NCI-H526 (cell line): ENCODE measurements at places on chromosomes 16 and 17.

GRCh38 chr17:80063830-80064585, 27.6 kb downstream of the CCDC40 start:
- DNase-seq = no peak

DNA sequence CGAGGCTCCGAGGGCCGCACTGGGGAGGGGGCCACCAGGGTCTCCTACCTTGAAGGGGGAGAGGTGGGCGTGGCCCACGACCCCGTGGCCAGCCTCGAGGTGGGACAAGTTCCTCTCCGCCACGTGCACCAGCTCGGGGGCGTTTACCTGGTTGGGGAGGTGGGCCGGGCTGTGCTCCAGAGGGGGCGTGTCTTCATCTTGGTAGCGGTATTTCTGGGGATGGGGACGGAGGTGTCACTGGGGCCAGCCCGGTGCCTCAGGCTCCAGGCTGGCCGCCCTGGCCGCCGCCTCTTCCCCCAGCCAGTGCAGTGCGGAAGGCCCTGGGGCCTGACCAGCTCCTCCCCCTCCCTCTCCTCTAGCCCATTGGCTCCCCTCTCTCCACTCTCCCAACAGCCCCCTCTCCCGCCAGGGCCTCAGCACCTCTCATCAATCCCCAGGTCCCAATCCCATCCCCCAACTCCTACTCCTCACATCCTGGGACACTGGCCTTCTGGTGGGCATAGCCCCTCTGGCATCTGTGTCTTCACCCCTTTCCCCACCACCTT, 11.5 kb downstream of the DLG4 start:
- no peak for DNase-seq

DNA sequence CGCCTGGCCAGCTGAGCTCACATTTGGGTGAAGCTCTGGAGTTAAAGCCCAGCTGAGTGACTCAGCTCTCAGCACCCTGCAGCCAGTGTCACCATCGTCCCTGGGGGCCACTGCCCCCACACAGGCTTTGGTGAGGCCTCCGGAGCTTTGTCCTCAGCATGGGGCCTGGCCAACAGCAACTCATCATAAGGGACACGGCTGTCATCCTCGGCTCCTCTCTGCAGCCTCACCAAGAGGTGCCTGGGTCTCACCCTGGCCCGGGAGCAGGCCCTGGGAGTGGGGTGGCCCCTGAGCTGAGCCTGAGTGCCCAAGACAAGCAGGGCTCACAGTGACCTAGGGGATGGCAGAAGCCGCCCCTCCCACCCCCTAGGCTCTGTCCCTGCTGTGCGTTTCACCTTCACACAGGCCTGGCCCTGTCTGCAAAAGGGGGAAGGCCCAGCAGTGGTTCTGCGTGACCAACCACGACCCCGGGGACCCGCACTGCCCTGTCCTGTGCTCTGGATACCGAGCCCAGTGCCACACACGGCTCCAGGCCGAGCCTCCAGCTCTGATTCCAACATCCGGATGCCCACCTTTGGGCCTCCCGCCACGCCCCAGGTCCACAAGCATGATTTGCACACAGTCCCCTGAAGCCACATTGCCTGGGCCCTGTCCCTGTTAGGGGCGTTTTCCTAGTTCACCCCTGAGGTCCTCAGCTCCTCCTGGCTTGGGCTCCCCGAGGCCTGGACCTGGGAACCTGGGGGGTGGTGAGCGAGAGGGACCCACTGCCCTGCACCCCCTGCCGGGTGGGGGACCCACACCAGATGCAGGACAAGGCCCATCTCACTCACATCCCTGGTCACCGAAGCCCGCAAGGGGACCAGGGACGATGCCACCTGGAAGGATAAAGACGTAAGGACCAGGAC, 21.8 kb upstream of the AATK start:
- no peak for DNase-seq

GRCh38 chr17:33749171-33749570, 456.1 kb upstream of the ASIC2 start:
- no peak for DNase-seq

DNA sequence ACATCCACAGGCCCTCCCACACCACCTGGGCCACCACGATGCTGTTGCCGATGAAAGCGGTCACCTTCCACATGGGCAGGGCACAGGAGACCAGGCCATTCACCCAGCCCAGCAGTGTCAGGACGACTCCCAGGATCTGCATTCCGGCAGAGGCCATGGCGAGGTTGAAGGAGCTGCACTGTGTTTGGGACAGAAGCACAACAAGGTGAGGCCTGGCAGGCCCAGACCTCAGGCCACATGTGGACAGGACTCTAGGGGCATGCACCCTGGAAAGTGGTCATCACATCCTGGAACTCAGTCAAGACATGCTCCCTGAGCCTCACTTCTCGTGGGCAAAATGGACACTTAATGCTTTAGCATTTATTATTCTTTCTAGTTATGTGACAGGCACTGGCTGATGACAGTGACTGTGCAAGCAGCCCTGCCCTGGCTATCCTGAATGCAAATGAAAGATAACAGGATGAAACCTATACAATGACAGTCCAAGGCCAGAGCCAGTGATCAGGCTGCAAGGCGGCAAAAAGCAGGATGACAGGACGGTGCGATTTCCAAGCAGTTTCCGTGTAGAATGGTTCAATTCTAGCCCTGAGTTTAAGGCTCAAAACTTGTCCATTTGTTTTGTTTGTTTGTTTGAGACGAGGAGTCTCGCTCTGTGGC, 2.0 kb downstream of the CLDN6 start:
- no peak for DNase-seq

- DNase-seq = no peak
Measured at GRCh38 chr16:15674571-15674970, 24.5 kb downstream of the NDE1 start.

GRCh38 chr17:36089339-36089865, 541 bp downstream of the CCL3 start:
- DNase-seq = no peak

DNA sequence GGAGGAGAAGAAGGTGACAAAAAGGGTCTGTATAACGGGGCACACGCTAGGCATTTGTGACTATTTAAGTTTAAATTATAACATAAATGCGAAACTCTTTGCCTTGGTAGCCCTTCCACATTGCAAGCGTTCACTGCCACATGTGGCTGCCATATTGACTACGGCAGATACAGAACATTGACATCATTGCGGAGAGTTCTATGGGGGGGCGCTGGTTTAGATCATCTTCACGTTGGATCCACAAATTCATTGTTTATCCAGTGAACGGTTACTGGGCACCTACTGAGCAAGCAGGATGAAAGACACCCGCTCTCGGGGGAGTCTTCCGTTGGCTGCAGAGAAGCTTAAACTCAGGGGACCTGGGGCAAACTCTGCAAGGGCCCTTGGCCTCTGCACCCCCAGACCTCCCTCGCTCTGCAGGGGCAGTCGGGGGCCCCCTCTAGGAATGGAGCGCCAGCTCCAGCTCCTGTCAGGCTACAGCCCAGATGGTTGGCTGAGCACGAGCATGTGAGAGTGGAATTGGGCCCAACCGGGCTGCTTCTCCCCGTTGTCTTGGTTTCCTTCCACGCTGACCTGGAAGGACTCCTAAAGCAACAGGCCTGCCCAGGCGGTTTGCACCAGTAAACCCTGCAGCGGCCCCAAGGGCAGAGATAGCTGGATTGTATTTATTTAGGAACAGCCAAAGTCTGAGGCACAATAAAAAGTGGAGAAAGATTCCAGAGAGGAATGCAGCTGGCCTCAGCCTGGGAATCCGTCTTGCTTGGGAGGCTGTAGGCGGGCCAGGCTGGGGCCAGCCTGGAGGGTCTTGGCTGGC, 172.2 kb downstream of the SEC14L1 start:
- DNase-seq = no peak

DNA sequence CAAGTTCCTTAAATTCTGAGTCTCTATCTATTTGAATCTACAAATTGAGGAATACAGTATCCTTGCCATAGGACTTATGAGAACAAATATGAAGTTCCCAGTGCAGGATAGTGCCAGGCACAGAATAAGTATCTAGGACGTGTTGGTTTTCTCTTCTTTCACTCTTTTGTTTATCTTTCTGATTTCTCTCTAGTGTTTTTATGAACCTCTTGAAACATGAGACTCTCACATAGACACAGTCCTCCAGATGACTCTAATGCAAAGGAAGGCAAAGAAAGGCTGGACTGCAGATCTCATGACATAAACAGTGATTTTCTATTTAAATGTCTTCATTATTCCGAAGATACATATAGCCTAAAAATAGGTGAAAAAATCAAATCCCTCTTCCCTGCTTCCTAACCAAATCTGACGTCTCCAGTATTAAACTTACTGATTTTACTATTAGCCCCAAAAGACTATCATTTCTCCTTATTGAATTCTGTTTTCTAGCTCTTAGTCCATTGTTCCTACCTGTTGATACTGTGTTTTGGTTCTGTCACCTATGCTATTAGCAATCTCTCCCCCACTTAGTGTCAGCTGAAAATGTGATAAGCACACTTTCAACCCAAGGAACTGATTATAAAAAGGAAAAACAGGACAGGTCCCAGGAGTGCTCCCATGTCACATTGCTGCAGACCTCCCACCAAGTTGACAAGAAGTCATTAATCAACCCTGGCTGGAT, 24.9 kb upstream of the ADAMTS18 start:
- DNase-seq = no peak

GRCh38 chr16:58020628-58021521, 4.7 kb upstream of the MMP15 start:
- DNase-seq = peak; percentile 30

- peak; percentile 46 for DNase-seq
Measured at GRCh38 chr17:41710472-41711090, 1.6 kb upstream of the GAST start.

DNA sequence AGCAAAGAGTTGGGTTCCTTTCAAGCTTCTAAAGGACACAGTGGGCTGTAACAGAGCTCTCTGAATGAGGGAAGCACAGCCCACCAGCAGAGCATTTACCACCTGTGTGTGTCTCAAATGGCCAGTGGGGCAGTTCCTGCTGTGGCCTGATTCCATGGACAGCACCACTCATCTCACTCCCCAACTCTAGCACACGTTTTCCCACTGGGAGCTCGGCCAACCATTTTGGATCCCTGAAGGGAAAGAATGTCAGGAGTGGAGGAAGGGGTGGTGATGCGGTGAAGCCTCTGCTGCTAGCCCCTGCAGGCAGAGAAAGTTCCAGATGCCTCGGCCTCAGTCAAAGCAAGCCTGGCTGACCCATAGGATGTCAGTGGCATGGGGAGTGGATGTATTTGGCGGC, 86.6 kb downstream of the PLXDC1 start:
- no peak for DNase-seq

DNA sequence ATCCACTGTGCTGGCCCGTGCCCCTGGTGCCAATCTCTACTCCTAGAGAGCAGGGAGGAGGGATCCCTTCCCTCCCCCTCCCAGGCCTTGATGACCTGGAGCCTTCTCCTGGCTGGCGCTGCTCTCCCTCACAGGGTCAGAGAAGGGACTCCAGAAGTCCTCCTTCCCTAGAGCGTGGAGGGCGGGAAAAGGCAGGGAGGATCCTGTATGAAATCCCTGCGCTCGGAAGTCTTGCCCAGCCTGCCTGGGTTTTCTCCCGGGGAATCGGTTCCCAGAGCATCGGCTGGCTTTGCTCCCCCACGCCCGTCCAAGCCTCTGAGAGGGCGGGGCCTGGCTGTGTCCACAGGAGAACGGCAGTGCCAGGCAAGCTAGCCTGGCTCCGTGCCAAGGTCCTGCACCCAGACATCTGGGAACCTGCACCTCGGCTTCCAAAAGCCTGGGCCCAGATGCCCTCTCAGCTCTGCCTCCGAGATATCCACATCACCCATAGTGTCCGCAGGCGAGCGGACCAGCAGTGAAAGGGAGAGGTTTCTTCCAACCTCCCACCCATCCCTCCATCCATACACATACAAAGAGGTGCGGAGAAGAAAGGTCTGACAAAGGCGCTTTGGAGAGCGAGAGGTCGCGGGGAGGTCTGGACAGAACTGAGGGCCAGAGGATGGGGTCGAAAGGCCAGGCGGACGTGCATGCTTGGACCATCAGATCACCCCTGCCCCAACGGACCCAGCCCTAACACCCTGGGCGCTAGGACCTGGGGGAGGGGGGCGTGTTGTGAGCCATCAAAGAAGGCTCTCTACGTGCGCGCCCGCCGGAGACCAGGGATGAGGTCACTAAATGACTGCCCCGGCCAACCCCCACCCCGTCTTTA, 1.1 kb downstream of the MPP2 start:
- peak; percentile 71 for DNase-seq

DNA sequence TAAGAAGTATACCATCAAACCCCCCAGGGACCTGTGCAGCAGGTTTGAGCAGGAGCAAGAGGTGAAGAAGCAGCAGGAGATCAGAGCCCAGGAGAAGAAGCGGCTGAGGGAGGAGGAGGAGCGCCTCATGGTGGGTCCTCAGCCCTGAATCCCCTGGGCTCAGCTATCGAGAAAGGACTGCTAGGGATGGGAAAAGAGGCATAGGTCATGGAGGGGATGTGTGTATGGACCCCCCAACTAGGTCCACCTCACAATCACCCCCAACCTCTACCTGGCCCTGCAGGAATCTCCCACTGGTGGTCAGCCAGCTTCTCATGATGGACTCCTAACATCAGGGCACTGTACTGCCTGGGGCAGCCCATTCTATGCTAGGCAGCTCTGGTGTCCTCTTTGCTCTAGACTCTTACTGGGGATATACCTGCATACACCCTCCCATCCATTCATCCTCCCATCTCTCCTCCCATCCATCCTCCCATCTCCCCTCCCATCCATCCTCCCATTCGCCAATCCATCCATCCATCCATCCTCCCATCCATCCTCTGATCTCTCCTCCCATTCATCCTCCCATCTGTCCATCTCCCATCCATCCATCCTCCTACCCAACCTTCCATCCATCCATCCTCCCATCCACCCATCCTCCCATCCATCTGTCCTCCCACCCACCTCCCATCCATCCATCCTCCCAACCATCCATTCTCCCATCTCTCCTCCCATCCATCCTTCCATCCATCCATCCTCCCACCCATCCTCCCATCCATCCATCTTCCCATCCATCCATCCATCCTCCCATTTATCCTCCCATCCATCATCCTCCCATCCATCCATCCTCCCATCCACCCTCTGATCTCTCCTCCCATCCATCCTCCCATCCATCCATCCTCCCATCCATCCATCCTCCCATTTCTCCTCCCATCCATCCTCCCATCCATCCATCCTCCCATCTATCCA, 10.6 kb downstream of the DRC7 start:
- no peak for DNase-seq

DNA sequence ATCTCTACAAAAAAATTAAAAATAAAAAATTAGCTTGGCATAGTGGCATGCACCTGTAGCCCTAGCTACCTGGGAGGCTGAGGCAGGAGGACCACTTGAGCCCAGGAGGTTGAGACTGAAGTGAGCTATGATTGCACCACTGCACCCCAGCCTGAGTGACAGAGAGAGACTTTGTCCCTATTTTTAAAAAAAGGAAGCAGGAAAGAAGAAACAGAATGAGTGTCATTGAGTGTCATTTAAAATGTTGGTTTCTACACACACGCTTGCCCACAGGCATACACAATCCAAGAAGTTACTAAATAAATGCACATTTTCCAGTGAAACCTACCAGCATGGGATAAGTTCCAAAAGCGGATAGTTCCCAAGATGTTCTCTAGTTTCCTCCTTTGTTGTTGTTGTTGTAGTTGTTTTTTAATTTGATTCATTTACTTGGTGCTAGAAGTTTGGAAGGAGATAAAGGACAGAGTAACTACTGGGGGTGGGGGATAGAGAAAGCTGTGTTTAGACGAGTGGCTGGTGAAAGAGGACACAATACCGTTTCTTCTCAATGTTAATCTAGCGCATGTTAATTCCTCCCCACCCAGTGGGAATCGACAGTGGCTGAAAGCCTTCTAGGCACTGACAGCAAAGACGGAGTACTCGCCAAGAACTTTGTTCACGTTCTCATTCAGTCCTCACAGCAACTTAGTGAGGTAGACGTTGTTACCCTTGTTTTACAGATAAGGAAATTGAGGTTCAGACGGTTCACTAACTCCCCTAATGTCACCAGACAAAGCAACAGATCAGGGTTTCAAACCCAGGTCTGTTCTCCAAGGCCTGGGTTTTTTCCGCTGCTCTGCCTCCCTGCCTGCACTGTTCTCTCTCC, 17.3 kb downstream of the MRPS23 start:
- DNase-seq = no peak
